NCI-H1417 (cell line): ENCODE measurements at places on chromosomes 13 and 19.
A peak's percentile ranks its signal among the peaks of the same experiment; 100 is the strongest.

GRCh38 chr13:41458187-41458760 lies 924 bp downstream of the RGCC start:
- DNase-seq: peak; percentile 38

GRCh38 chr19:41264581-41265394 lies 616 bp downstream of the HNRNPUL1 start:
- peak; percentile 75 for DNase-seq

- no peak for DNase-seq
These were observed 8.9 kb upstream of the ZNF726 start for GRCh38 chr19:23905771-23906170.

DNA sequence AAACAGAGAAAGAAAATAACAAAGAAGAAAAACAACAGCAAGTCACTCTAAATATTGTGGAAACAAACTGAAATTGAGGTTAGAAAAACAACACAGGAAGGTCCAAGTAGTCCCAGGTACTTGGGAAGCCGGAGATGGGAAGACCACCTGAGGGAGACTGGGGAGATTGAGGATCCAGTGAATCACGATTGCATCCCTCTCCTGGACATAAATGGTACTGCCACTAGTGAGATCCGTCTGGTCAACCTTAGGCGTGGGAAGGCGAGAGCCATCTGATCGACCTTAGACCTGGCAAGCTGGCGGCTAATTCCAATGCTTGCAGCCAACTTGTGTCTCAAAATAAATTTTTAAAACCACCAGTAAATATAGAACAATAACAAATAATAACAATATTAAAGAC lies 81.9 kb downstream of the ZNF726 start:
- DNase-seq: no peak

- no peak for DNase-seq
These were observed 99.6 kb downstream of the SUCLA2 start for GRCh38 chr13:47901441-47901840.

GRCh38 chr19:41951686-41952172 lies 7.4 kb downstream of the RABAC1 start:
- peak; percentile 95 for DNase-seq

DNA sequence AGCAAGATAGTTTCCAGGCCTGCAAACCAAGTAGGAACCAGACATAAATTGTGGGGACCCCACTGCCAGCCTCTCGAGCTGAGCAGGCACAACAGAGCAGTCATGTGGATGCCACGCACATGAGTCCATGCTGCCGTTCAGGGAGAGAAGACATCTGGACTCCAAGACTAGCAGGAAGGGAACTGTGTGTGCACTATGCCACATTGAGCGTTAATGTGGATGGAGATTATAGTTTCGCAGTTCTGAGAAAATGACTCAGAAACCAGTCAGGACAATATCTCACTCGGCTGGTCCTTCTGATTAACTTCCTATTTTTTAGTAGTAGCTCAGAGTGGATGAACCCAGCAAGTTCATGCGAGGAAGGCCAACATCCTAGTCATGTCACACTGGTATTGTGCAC lies 124.9 kb downstream of the CRYL1 start:
- DNase-seq: no peak

- no peak for DNase-seq
These were observed 254.4 kb downstream of the DLEU7 start for GRCh38 chr13:50589139-50589538.

DNA sequence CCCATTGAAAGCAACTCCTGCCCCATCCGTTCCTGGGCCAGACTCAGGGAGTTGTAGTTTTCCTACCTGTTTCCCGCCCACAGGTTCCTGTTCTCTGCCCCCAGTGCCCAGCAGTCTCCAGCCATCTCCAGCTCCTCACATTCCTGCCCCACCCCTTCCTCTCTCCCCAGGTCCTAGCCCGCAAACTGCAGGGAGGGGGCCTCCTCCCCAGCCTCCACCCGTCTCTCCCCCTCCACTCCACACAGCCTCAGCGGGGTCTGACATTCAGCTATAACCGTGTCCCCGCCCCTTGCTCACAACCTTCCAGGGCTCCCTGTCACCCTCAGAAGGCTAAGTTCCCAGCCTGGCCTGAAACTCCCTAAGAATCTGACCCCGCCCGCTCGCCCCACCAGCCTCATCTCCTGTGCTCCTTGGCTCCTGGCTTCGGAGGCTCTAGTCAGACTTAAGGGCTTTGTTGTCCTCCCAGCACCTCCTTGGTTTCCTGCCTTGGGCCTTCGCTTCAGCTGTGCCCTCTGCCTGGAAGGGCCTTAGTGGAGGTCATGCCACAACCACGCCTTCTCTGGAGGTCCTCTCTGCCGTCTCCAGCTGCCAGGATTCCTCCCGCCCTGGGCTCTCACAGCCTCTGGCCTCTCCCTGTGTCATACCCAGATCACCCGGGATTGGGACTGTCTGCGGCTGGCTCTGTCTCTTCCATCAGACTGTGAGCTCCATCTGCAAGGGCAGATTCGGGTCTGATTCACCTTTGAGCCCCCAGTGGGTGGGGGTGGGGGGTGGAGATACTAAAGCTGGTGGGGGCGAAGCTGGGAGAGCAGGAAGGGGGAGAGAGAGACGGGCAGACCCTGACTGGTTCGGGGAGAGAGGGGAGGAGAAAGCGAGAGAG lies 5.1 kb upstream of the SPACA6 start:
- no peak for DNase-seq
